ENCODE measurements at places on chromosomes 11 and 22.

GRCh38 chr11:118051611-118052461, 25.0 kb upstream of the TMPRSS4 start:
- DNase-seq, result no peak

- DNase-seq, result no peak
These were observed 379.7 kb downstream of the NTM start for GRCh38 chr11:131750152-131750551.

GRCh38 chr22:37402184-37402506, 25.1 kb downstream of the ELFN2 start:
- DNase-seq, result no peak

DNA sequence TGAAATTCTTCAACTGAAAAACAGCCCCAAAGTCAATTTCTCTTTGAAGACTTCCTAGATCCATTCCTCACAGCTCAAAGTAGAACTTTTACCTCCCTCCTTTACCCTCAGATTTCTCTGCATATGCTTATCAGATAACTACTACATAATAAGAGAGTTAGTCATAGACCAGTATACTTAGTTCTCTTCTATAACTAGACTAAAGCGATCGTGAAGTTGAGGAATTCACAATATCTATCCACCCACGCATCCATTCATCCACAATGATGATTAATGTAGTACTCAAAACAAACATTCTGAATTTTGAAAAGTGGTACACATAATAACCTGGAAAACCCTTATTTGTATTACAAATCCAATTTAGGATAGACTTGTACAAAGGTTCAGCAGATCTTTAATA, 800.9 kb upstream of the TENM4 start:
- DNase-seq, result no peak

DNA sequence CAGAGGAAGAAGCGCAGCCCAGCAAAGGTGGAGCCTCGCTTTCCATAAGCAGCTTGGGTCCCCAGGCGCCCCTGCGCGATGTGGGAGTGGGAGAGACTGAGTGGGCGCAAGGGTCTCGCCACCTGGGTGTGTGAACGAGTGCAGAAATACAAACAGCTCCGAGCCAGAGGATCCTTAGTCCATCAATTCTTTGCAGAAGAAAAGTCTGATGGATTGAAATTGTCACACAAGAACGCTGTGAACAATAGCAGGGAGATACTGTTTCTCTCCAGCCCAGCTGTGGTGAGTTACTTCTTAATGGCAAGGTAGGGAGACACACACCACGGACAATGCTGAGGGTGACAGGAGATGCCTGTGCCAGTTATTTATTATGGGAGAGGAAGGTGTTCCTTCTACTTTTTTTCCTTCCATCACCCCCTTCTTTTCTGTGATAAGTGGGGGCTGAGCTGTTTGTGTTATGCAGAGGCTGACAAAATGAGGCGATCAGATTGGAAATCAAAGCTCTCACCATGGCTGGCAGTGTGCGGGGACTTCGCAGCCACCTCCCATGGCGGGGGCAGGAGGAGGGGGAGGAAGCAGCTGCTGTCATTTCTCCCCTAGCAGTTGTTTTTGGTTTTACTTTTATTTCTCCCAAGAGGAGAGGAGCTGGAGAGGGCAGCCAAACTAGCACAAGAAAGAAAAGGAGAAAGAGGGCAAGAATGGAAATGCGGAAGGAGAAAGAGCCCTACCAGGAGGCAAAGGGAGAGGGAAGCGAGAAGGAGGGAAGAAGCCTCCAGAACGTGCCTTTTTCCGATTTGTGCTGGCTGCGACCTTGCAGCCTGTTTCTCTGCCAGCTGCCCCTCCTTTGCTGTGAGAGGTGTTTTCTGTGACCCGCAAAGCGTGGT, 755.8 kb downstream of the NTM start:
- DNase-seq, result no peak

DNA sequence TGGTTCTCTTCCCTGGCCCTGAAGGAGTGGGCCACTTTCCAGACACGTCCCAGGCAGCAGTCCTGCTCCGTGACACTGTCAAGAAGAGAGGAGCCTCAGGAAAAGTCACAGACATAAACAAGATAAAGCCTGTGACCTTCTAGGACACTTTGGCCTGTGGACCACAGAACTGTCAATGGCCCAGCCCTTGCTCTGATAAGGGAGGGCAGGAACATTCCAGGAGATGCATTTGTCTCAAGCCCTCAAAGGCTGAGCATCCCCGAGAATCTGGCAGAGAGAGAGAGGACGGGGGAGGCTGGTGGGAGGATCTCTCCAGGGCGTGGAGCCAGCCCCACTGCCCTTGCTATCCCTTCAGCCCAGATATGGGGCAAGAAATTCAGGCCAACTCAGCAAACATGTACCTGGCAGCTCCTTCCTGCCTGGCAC, 476.4 kb downstream of the INSC start:
- no peak for DNase-seq

- no peak for DNase-seq
These were observed 18.1 kb downstream of the BTG4 start for GRCh38 chr11:111494040-111494439.

DNA sequence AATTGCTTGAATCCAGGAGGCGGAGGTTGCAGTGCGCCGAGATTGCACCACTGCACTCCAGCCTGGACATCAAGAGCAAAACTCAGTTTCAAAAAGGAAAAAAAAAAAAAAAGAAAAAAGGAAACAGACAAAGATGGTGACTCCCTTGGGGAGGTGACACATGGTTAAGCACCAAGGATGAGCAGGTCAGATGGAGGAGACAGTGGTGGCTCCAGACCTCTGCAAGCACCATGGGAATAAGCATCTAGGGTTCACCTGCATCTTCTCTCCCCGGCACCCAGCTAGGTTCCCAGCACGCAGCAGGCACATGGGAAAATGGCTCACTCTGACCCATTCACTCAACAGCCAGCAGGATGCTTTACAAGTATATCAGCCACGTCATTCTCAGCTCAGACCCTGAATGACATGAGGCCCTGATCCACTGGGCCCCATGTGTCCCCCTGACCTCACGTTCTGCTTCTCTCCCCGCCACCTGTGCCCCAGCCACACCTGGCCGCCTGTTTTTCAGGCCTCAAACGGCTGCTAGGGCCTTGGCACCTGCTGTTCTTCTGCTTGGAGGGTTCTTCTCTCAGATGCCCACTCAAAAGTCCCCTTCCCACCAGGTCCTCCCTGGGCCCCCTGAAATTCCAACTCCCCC, 24.2 kb downstream of the A4GALT start:
- no peak for DNase-seq

DNA sequence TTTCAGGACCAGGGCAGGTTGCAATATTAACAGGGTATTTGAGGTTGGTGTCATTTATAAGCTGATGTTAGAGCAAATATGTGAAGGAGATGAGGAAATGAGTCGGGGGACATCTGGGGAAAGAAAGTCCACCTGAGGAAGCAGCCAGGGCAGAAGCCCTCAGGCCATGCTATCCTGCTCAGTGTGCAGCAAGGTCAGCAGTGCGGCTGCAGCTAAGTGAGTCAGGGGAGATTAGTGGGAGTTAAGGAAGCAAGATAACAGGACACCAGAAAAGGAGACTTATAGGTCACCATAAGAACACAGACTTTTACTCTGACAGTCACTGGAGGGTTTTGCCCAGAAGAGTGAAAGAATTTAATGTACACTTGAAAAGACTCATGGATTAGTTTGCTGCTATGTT, 468.9 kb downstream of the NTM start:
- no peak for DNase-seq

GRCh38 chr11:35583843-35584242, 34.4 kb upstream of the FJX1 start:
- DNase-seq, result no peak
